Kidney (tissue), 22 donors: ENCODE measurements at places on chromosomes 5 and 9. TPM values are rescaled to one million over a fixed set of nuclear protein-coding genes. Genes with fewer than 3 reads are reported as not detected.

- DNase-seq, result peak; percentile 40
Measured at GRCh38 chr5:180332051-180332517, 21.1 kb downstream of the GFPT2 start.

DNA sequence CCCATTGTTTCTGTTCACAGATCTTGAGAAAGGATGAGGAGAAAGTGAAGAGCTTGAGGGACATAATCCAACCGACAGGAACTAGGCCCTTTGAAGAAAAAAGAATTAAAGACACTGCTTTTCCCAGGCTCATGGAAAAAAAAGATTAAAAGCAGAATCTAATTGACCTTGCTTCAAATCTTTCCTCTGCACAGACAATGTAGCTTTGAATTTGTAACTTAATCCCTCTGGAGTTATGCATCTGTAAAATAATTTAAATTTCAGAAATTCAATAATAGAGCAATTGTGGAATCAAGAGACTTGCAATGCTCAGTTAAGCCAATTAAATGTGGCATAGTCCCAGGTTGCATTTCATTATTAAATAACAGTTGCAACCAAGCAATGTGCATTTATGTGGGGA, 64.6 kb downstream of the SVEP1 start:
- DNase-seq, result no peak

DNA sequence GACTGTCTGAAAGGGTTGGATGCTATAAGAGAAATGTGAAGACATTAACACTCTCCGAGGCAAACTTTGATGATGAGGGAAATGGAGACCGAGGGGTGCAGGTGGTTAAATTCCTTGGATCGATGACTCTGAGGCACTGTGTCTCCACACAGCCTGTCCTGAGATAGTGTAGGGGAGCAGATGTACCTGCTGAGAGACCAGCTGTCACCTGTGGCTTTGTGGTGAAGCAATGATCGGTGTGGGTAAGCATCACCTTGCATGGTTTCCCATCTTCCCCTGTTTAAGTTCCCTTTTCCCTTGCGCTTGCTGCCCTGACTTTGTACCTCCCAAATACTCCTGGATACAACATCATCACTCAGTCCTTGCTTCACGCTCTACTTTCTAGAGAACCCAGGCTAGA, 9.8 kb upstream of the MIER3 start:
- DNase-seq, result no peak

Gene SPATA6L
- polyA plus RNA-seq, result 1.5 TPM

Gene STPG3
- not detected for polyA plus RNA-seq
